Breast epithelium (tissue), 4 donors: ENCODE measurements at places on chromosomes 4 and X. TPM values are rescaled to one million over a fixed set of nuclear protein-coding genes. Genes with fewer than 3 reads are reported as not detected.

- H3K27me3 ChIP-seq, result peaks cover 82% of the 10 kb centered on the region
- no peak for DNase-seq
- no peak overlapping the region for H3K27ac ChIP-seq
- H3K4me3 ChIP-seq, result no peak overlapping the region
- H3K36me3 ChIP-seq, result no peaks in the 10 kb centered on the region
- no peaks in the 10 kb centered on the region for H3K4me1 ChIP-seq
Measured at GRCh38 chrX:110435196-110435595, 76.5 kb downstream of the RTL9 start.

DNA sequence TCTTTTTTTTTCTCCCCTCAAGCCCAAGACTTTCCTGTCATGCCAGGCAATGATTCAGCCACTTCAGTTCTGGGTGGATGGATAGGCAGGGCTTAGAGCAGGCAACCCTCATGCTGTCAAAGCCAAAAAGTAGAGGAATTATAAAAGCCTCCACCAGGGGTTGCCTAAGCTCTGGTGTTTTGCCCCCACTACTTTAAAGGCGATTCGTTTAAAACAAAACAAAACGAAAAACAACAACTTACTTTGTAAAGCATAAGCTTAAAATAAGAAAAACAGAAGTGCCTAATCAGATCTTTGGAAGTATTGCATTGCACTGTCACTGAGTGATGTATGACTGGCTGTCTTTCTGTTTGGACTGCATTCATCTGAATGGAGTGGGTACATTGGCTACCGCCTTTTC is 5.3 kb upstream of the IDS start:
- H3K4me1 ChIP-seq, result no peaks in the 10 kb centered on the region
- peaks cover 34% of the 10 kb centered on the region for H3K27me3 ChIP-seq
- no peak overlapping the region for H3K4me3 ChIP-seq
- no peaks in the 10 kb centered on the region for H3K36me3 ChIP-seq
- H3K27ac ChIP-seq, result no peak overlapping the region
- no peak for DNase-seq

GRCh38 chrX:19579485-19579884 is 64.2 kb upstream of the MAP3K15 start:
- H3K4me1 ChIP-seq, result no peaks in the 10 kb centered on the region
- H3K27ac ChIP-seq, result no peak overlapping the region
- H3K36me3 ChIP-seq, result no peaks in the 10 kb centered on the region
- DNase-seq, result no peak

DNA sequence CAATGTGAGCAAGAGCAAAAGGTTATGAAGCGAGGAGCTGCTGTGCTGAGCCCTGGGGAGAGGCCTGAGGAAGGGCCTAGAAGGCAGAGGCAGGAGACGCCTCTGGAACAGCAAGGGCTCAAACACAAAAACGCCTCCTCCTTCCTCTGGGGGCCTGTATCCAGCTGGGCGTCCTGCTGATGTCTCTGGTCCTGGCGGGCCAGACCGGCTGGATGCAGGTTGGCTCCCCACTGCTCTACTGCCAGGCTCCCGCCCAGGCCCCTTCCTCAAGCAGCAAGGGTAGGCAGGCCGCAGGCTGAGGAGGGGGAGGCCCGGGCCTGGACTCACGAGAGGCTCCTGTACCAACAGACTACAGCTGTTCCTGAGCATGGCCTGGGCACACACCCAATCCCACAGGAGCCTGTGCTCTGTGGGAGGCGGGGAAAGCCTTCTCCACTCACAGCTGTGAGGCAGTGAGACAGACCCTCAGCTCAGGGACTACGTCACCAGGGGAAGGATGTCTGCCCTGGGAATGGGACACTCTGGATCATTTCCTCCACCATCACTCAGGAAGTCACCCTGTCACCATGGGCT is 2.3 kb downstream of the HAUS7 start:
- H3K4me1 ChIP-seq, result no peaks in the 10 kb centered on the region
- H3K36me3 ChIP-seq, result no peaks in the 10 kb centered on the region
- DNase-seq, result no peak
- H3K27ac ChIP-seq, result no peak overlapping the region

DNA sequence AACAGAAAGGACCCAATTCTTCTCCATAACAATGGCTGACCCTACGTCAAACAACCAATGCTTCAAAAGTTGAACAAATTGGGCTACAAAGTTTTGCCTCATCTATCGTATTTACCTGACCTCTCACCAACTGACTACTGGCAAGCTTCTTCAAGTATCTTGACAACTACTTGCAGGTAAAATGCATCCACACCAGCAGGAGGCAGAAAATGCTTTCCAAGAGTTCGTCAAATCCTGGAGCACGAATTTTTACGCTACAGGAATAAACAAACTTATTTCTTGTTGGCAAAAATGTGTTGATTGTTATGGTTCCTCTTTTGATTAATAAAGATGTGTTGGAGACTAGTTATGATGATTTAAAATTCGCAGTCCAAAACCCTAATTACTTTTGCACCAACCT is 6.7 kb upstream of the GAB1 start:
- no peak overlapping the region for H3K4me3 ChIP-seq
- H3K27ac ChIP-seq, result no peak overlapping the region

GRCh38 chrX:112254896-112255295 is 172.3 kb upstream of the TRPC5 start:
- peaks cover 21% of the 10 kb centered on the region for H3K27me3 ChIP-seq
- H3K4me3 ChIP-seq, result no peak overlapping the region
- no peaks in the 10 kb centered on the region for H3K36me3 ChIP-seq
- no peak for DNase-seq
- H3K4me1 ChIP-seq, result no peaks in the 10 kb centered on the region

DNA sequence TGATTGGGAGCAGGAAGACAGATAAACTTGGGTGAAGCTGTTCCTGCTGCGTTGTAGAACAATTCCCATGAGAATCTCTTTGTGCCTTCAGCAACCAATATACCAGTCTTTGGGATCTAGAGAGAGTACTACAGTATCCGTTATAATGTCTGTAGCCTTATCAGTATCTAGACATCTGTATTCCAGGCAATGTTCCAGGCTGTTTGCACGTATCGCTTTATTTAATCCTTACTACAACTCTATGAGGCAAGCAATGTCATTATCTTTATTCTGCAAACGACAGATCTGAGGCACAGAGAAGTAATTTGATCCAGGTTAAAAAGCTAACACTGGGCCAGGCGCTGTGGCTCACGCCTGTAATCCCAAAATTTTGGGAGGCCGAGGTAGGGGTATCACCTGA is 251.6 kb downstream of the ARHGAP24 start:
- H3K36me3 ChIP-seq, result no peaks in the 10 kb centered on the region
- no peak overlapping the region for H3K4me3 ChIP-seq
- no peak overlapping the region for H3K27ac ChIP-seq
- H3K27me3 ChIP-seq, result no peaks in the 10 kb centered on the region

DNA sequence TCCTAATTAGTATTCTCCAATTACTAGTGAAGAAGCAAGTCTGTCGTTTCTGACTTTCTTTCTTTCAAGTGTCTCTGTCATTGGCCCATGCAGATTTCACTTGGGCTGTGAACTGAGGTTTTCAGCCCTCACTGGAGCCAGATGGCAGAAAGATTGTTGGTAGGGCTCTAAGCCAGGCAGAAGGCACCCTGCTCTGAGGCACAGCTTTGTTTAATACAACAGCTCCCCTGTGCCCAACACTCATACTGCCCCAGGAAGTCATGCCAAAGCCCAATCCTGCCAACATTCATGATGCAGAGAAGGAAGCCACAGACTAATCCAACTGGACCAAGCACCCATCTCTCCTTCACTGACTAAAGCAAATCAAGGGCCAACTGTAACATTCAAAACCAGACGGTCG is 117.1 kb upstream of the FRG1 start:
- H3K4me1 ChIP-seq, result no peaks in the 10 kb centered on the region
- DNase-seq, result no peak
- H3K36me3 ChIP-seq, result no peaks in the 10 kb centered on the region
- no peak overlapping the region for H3K27ac ChIP-seq
- no peak overlapping the region for H3K4me3 ChIP-seq
- no peaks in the 10 kb centered on the region for H3K27me3 ChIP-seq

GRCh38 chr4:74997948-74998729 is 65.2 kb downstream of the PARM1 start:
- no peak for DNase-seq
- H3K4me1 ChIP-seq, result no peaks in the 10 kb centered on the region
- no peak overlapping the region for H3K4me3 ChIP-seq
- no peaks in the 10 kb centered on the region for H3K27me3 ChIP-seq
- no peak overlapping the region for H3K27ac ChIP-seq

GRCh38 chr4:56698329-56698728 is 17.2 kb upstream of the HOPX start:
- no peaks in the 10 kb centered on the region for H3K27me3 ChIP-seq
- DNase-seq, result no peak
- no peak overlapping the region for H3K27ac ChIP-seq

DNA sequence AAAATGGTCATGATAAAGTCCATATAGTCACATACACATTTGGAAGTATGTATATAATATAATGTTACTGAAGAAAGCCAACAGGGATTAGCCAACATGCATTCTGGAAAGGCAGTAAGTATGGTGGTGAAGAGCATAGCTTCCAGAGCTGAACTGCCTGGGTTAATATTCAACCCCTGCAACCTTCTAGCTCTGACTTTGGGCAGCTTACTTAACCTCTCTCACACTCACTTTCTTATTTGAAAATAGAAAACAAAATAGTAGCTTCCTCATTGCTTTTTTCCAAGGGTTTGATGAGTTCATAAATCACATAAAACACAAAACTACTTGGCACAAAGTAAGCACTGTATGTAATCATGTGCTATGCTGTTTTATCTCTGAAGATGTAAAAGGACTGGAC is 216.4 kb downstream of the CHIC2 start:
- no peaks in the 10 kb centered on the region for H3K36me3 ChIP-seq
- H3K4me3 ChIP-seq, result no peak overlapping the region
- H3K27me3 ChIP-seq, result no peaks in the 10 kb centered on the region
- no peak for DNase-seq

- H3K36me3 ChIP-seq, result no peaks in the 10 kb centered on the region
- no peak for DNase-seq
- no peak overlapping the region for H3K4me3 ChIP-seq
- no peaks in the 10 kb centered on the region for H3K4me1 ChIP-seq
- H3K27me3 ChIP-seq, result no peaks in the 10 kb centered on the region
Measured at GRCh38 chr4:90071289-90072235, 55.6 kb upstream of the CCSER1 start.

DNA sequence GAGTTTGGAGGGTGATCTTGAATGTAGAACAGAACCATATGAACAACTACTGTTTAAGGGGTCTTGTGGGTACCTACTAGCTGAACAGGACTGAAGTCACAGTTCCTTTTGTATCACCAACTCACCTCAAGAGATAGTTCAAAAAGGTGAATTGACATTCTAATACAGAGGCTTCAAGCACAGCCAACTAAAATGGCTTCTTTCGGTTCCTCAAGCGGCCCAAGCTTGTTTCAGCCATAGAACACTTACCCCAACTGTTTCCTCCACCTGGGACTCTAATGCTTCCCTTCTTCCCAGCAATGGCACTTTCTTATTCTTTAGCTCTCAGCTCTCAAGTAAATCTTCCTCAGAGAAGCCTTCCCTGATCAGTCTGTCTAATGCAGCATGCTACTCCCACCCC is 277.5 kb upstream of the GK2 start:
- H3K27ac ChIP-seq, result no peak overlapping the region
- no peaks in the 10 kb centered on the region for H3K36me3 ChIP-seq
- no peak for DNase-seq
- no peaks in the 10 kb centered on the region for H3K27me3 ChIP-seq

GRCh38 chrX:24186483-24186882 is 37.0 kb downstream of the ZFX start:
- H3K4me3 ChIP-seq, result no peak overlapping the region
- DNase-seq, result no peak
- no peak overlapping the region for H3K27ac ChIP-seq

- H3K36me3 ChIP-seq, result no peaks in the 10 kb centered on the region
- no peaks in the 10 kb centered on the region for H3K27me3 ChIP-seq
- no peak for DNase-seq
- no peak overlapping the region for H3K4me3 ChIP-seq
- no peaks in the 10 kb centered on the region for H3K4me1 ChIP-seq
Measured at GRCh38 chr4:13184199-13184598, 299.9 kb downstream of the RAB28 start.

GRCh38 chr4:138184886-138185285 is 57.3 kb downstream of the SLC7A11 start:
- no peak overlapping the region for H3K4me3 ChIP-seq
- no peak for DNase-seq
- H3K36me3 ChIP-seq, result no peaks in the 10 kb centered on the region
- H3K4me1 ChIP-seq, result no peaks in the 10 kb centered on the region

DNA sequence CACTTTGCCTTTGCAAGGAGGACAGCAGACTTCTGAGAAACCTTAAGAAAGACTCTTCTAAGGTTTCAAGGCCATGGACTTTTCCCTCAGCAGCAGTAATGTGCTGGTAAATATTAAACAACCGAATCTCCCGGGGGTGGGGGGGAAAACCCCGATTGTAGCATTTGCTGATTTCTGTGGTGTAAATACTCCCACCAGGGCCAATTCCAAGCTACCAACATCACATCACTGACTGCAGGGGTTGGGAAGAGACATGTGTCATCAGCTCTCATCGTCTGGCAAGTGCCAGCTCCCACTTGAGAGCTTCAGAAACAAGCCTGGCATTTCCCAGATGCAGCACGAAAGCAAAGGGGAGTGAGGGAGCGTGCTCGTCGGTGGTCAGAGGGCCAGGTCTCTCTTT is 101.2 kb downstream of the BCOR start:
- H3K4me3 ChIP-seq, result no peak overlapping the region
- no peaks in the 10 kb centered on the region for H3K36me3 ChIP-seq
- DNase-seq, result no peak
- no peak overlapping the region for H3K27ac ChIP-seq
- no peaks in the 10 kb centered on the region for H3K4me1 ChIP-seq
- H3K27me3 ChIP-seq, result peaks cover 37% of the 10 kb centered on the region

DNA sequence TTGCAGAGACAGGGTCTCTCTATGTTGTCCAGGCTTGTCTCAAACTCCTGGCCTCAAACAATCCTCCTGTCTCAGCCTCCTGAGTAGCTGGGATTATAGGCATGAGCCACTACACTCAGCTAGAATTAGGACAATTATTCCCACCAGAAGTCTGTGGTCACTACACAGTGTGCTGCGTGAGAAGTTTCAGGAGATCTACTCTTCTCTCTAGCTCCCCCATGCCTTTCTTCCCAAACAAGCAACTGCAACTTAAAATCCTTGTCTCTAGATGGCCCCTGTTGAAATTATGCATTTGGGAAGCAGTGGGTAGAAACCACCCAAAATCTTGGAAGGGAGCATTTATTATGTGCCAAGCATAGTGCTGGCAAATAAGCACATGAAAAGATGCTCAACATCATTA is 21.1 kb upstream of the MAP7D3 start:
- no peaks in the 10 kb centered on the region for H3K27me3 ChIP-seq
- H3K36me3 ChIP-seq, result no peaks in the 10 kb centered on the region
- no peak overlapping the region for H3K27ac ChIP-seq
- no peaks in the 10 kb centered on the region for H3K4me1 ChIP-seq
- DNase-seq, result no peak

NAA11 gene
- total RNA-seq, result not detected

ABHD18 gene
- total RNA-seq, result 11.1 TPM

MSANTD1 gene
- total RNA-seq, result 0.66 TPM

NXF3 gene
- not detected for total RNA-seq

LUZP4 gene
- total RNA-seq, result not detected

NEUROG2 gene
- 0.33 TPM for total RNA-seq

RAB33A gene
- total RNA-seq, result 0.73 TPM

HAND2 gene
- total RNA-seq, result 10.5 TPM
